ENCODE measurements at places on chromosomes 4 and X.

GRCh38 chrX:111270339-111270738 lies at the start of gene CAPN6:
TSS of gene CAPN6 (minus strand) at chrX:111270483. CDS start at chrX:111263936, 6,547 bp downstream.
- no peak for DNase-seq

- DNase-seq, result no peak
Measured at GRCh38 chr4:100982345-100982744, 365.0 kb downstream of the PPP3CA start.

DNA sequence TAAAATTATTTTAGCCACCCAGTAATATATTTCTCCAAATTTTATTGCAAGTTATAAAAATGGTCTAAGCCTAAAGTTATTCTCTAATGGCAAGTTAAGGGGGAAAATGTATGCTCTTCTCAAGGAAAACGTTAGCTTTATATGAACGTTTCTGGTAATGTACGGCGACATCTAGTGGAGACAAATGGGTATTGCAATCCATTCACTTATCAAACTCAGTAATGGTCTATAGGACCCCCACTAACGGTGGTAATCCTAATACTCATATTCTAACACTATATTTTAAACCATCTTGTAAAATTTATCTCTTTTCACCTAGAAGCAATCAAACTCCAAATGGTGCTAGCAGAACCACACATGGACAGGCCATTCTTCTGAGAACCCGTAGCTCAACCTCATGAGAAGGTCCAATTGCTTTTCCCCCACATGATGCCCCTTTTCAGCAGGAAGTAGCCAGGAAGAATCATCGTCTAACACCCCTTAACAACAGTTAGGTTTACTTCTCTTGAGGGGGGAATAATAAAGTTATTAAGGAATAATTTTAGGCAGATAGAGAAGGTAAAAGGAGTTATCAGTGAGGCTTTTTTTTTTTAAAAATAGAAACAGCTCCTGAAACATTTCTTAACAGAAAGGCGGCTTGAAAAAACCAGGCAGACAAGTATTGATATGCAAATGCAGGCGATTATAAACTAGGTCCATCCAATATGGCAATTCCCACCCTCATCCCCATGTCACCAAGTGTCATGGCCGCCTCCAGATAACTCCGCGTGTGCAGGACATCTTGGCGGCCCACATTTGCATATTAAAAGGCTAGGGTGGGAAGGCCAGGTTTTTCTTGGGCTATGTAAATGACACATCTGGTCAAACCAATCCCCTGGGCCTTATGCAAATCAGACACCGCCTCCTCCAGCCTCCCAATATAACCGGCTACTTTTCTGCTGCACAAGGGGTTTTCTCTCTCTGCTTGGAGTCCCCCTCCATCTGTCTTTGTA lies 35.0 kb downstream of the NUDT11 start:
- DNase-seq, result no peak

GRCh38 chr4:81257816-81258215 lies 42.8 kb upstream of the PRKG2 start:
- no peak for DNase-seq

- DNase-seq, result peak; percentile 20
Measured at GRCh38 chr4:825971-826330, at the start of gene CPLX1. TSS of gene CPLX1 (minus strand) at chr4:826129. CDS start at chr4:824522, 1,607 bp downstream.

GRCh38 chr4:156128616-156129015 lies 174.9 kb upstream of the CTSO start:
- DNase-seq, result no peak

DNA sequence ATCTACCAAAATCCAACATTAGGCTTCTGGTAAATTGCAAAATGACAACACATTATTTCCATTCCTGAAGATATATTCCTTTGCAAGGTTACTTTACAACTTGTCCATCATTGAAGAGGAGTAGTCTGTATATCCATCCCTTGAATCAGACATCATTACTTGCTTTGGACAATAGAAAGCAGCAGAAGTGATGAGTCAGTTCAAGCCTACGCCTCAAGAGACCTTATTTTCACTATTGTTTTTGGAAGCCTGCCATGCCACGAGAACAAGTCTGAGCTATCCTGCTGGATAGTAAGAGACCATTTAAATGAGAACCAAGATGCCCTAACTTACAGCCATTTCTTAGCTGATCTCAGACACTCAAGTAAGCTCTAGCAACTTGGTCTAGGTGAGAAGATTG lies 246.0 kb upstream of the HHIP start:
- no peak for DNase-seq

- no peak for DNase-seq
Measured at GRCh38 chrX:136126872-136127406, 20.4 kb upstream of the FHL1 start.

- DNase-seq, result no peak
Measured at GRCh38 chr4:181582595-181582994, 660.6 kb upstream of the TENM3 start.

DNA sequence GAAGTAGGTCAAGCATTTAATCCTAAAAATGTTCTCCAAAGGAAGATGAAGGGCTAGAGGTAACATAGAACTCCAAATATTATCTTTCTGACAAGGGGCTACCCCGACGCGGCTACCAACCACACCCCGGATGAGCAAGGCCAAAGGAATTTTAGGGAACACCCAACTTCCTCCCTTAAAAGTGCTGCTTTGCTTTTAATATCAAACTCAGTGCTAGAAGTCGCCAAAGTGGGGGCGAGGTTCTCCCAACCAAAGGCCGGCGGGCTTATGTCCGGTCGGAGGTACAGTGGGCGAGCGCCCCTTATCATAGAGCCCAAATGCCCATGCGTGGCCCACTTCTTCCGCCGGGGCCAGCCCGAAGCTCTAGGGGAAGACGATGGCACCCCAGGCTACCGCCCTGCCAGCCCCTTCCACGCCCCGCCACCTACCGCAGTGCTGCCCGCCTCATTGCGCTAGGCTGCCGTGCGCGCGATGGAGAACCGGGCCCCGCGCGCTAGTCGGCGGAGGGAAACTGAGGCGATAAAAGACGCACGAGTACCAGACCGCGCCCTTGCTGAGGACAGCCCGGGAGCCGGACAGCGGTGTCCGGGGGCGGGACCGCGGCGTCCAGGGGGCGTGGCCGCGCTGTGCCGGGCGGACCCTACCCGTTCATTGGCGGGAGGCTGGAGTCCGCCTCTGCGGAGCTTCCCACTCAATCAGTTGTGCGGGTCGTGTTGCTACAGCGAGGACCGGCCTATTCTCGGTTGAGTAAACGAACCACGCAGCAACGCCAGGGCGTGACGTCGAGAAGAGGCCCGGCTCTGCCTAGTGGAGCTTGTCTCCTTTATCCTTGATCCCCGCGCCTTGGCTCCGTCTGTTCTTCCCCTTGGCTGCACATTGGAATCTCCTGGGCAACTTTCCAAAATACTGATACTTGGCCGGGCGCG lies at the start of gene ACOT9:
ACOT9 (minus strand) TSS at position 580 of the 926 bp plus-strand sequence; CDS start at position 448, 132 bp downstream.
- DNase-seq, result peak; percentile 46

DNA sequence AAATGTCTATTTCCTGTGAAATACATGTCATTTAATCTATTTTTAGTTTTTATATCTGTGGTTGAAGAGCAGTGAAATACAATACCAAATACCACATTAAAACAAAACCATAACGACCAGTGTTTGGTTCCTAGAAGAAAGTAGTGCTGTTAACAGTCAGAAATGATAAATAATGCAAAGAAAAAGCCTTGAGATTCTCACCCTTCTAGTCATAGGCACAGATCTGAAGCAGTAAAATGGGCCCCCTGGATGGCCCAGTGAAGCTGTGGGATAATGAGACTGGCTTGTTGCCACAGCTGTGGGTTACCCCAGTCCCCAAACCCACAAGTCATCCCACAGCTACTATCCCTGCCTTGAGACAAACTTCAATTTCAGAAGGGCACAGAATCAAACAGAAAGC lies 137.3 kb upstream of the RPL34 start:
- DNase-seq, result no peak

GRCh38 chr4:138051157-138051556 lies 191.0 kb downstream of the SLC7A11 start:
- no peak for DNase-seq

DNA sequence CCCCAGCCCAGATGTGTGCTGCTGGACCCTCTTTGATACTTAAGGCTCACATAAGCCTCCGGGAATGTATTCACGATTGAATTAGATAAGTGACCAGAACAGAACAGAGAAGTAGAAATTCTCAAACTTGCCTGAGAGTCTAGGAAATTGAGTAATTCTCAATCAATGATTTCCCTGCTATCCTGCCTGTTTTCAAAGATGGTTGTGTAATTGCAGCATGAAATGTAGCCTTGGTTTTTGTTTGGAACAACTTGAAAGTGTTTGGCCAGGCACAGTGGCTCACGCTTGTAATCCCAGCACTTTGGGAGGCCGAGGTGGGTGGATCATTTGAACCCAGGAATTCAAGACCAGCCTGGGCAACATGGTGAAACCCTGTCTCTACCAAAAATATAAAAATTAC lies 41.2 kb downstream of the TNIP2 start:
- no peak for DNase-seq

DNA sequence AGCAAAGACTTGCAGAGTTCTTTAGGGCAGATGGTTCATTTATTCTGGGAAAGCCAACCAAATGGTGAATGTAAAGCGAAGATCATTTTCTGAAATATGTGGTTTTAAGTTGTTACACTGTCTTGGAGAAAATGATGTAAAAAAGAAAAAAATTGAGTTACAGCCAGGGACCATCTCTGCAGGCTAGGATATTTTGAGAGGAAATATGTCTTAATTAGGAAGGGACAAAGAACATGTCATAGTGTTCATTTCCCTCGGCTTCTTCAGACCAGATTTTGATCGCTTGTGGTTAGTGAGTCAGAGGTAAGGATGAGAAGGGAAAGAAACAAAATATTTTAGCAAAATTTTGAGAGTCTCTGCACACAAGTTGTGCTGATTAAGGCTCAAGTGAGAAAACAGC lies 59.0 kb upstream of the C1QTNF7 start:
- DNase-seq, result no peak

- DNase-seq, result no peak
Measured at GRCh38 chr4:124636788-124637187, 75.7 kb downstream of the ANKRD50 start.

GRCh38 chr4:107987916-107988762 lies 1.6 kb upstream of the HADH start:
- no peak for DNase-seq

DNA sequence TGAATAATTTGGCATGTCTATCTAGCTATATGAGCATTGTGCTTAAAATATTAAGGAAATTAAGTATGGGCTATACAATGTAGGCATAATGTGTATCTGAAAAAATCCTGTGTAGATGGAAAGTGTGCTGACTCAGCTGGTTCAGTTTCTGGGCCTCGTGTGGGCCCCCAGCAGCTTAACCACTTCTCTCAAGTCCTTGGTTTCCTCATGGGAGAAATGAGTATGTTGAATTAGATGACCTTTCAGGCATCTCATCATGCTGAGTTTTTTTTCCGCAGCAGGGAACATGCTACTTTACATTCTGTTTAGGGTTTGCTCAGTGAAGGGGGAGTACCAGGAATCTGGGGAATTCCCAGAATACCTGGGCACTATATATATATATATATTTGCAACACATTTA lies 30.5 kb downstream of the RHOH start:
- peak; percentile 51 for DNase-seq

GRCh38 chr4:1406394-1406980 lies at the start of gene NKX1-1:
TSS of gene NKX1-1 (minus strand) at chr4:1406442. CDS start at chr4:1406442, 0 bp downstream.
- DNase-seq, result no peak

Data from stimulated activated CD4-positive, alpha-beta T cell treated with anti-CD3 and anti-CD28 coated beads, Interleukin-1b, Interleukin-23, amount 100 ng/mL, for 4 hours (primary cell).